ENCODE measurements at places on chromosomes 7 and 10.
A peak's percentile ranks its signal among the peaks of the same experiment; 100 is the strongest.

- DNase-seq = no peak
Observed at GRCh38 chr7:157073335-157073734, 62.9 kb upstream of the MNX1 start.

GRCh38 chr7:81498176-81498575 is 271.7 kb downstream of the HGF start:
- no peak for DNase-seq

GRCh38 chr7:55546814-55547213 is 25.5 kb downstream of the VOPP1 start:
- DNase-seq = no peak

DNA sequence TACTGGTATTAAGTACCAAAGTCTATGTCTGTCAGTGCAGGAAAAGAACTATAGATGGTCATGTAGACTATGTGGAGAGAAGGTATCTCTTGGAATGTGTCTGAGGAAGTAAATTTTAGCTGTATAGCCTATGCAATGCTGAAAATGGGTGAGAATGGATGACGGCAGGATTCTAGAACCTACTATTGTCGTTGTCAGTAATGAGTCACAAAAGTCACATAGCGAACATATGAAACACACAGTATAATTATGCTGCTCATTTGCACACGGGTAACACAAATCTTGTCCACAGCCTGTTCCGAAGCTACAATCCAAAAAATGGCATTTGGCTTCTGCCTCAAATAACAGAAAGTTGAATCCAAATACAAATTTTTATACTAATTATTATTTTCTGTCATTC is 33.6 kb upstream of the KMT2E start:
- no peak for DNase-seq

DNA sequence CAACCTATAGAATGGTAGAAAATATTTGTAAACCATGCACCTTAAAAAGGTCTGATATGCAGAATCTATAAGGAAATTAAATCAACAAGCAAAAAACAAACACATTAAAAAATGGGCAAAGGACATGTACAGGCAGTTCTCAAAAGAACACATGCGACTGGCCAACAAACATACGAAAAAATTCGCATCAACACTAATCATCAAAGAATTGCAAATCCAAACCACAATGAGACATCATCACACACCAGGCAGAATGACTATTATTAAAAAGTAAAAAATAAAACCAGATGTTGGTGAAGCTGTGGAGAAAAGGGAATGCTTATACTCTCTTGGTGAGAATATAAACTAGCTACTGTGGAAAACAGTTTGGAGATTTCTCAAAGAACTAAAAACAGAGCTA is 33.2 kb downstream of the TMEM229A start:
- DNase-seq = no peak

GRCh38 chr10:92124616-92125143 is 166.2 kb downstream of the CPEB3 start:
- no peak for DNase-seq

GRCh38 chr7:41573862-41574261 is 129.0 kb downstream of the INHBA start:
- no peak for DNase-seq

DNA sequence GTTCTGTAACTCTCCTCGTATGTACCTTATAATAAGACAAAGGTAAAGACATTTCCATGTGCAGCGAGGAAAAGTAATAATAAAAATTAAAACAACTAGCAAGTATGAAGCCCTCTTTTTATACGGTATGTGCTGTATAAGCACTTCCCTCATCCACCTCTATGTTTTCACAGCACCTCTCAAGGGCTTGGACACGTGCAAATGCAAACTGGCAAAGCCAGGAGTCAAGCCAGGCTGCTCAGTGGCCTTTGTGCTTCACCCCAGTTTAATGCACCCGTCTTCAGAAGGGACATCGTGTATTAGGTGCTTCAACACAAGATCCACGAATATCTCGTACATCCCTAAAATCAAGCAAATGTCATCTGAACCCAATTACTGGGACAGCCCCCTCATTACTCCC is 1.3 kb upstream of the DGKI start:
- DNase-seq = no peak

GRCh38 chr10:18297659-18298058 is 157.4 kb downstream of the CACNB2 start:
- DNase-seq = no peak

DNA sequence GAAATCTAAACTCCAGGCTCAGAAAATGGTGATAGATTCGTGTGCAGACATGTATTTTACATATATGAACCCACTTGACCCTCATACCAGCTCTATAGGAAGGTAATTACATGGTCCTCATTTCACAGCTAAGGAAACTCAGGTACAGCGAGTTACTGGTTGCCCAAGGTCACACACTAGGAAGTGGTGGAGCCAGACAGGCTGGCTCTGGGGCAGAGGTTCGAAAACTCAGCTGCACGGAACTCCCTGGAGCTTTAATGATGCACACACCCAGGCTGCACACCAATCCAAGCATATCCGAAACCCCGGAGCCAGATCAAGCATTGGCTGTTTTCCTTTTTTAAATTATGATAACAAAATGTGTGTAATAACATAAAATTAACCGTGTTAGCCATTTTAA is 172.4 kb downstream of the COBL start:
- DNase-seq = no peak

DNA sequence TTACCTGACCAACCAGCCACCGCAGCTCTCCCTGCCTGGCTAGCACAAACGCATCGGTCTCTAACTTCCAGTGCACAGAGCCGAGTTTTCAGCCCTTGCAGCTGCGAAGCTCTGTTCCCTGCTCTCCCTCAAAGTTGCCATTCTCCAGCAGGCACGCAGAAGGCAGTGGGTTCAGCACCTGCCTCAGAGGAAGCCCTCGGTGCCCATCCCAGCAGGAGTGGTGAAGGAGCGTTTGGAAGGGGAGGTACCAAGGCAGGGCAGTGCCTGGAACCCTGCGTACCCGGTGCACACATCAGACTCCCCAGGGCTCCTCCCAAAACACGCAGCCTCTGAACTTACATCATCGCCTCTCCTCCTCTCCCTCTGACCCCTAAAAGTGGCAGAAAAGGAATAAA is 1.7 kb upstream of the STK32C start:
- DNase-seq = no peak

DNA sequence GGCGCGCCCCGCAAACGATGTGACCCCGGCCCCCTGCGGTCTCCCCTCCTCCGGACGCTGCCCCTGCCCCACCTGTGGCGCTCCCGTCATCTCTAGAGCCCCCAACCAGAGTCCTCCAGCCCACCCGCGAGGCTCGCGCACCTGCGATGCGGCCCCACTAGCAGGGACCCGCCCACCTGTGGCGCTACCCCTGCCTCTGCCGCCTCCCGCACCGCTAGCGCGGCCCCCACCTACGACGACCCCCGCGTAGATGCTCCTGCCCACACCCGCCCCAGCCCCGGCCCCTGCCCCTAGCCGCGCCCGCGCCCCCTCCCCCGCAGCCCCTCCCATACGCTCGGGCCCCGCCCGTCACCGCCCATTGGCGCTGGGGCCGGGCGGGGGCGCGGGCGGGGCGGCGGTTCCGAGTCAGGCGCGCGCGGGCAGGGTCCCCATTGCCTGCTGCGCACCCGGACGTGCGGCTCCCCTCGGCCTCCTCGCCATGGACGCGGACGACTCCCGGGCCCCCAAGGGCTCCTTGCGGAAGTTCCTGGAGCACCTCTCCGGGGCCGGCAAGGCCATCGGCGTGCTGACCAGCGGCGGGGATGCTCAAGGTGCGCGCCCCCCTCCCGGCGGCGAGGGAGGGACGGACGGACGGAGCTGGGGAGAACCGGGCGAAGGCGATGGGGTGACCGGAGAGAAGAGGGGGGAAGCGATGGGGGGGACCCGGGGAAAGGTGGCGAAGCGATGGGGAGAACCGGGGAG is at the start of gene PFKP:
Gene PFKP, plus strand, starts transcription at position 431 of the 741 bp plus-strand sequence. Its CDS starts 48 bp downstream, at position 479.
- peak; percentile 36 for DNase-seq
